ENCODE measurements at places on chromosomes 16 and 17.

GRCh38 chr16:80610481-80611156 is 69.8 kb downstream of the DYNLRB2 start:
- no peak for DNase-seq

- DNase-seq: no peak
Observed at GRCh38 chr17:43467981-43468581, 15.7 kb upstream of the DHX8 start.

DNA sequence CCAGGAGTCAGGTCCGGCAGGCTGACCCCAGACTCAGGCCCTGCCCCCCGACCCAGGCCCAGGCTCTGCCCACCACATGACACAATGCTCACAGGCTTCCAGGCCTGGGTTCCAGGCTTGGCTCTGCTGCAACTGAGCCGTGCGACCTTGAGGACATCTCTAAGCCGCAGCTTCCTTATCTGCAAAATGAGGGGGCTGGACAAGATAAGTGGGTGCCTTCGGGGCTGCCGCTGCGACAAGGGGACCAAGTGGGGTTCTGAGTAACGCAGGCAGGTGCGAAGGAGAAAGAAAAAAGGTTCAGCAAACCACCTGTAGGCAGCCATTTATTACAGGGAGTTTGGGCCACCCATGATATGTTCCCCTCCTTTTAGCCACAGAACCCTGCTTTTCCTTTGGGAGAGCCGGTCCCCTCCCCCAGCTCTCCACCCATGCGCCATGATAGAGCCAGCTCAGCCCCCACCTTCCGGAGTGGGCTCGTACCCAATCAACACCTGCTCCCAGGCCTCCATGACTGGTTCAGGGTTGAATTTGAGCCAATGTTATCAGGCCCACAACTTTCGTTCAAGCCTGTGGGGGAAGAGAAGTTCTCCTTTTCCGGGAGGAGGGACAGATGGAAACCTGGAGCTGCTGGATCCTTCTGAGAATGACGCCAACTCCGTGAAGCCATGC is 38.2 kb downstream of the RTN4RL1 start:
- DNase-seq: no peak

DNA sequence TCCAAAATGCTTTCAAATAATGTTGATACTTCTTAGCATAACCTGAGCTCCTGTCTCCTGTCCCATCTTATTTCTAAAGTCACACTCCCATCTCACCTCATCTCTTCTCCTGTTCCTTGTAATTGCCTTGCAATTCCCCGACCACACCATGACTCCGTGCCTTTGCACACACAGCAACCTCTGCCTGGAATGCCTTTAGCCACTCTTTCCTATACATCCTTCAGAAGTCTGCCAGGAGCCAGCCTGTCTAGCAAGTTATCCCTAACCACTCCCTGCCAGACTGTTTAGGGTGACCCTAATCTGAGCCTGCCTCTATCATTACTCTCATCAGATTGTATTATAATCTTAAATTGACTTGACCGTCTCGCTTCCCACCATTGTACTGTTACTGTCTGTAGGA is 168.0 kb upstream of the NOG start:
- no peak for DNase-seq

- DNase-seq: no peak
Observed at GRCh38 chr16:67546091-67546501, 16.2 kb upstream of the CTCF start.
